ENCODE measurements at places on chromosomes 13 and 19.
A peak's percentile ranks its signal among the peaks of the same experiment; 100 is the strongest.

DNA sequence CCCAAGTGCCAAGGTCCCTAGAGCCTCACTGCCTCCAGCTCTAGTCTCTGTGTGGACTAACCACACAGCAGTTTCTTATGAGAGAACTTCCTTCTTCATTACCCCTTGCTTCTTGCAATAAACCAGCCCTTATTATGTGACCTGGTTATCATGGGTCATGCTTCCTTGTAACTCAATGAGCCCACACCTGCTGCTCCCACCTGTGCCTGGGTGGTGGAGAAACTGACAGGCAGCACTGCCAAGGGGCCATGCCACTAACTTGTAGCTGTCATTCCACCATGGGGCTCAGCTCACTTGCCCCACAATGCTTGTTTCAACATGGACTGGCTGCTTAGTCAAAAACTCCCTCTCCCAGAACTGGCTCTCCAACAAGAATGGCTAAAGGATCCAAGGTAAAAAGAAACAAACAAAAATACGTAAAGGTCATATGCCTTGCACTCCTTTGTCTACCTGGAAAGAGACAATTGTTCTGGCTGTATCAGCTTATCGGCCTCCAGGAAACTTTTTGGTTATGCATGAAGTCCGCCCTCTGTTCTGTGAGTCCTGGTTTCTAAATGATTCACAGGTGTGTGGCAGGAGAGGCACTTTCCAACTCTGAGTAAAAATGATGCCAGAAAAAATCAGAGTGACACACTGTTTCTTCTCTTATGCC, 446.4 kb downstream of the COG6 start:
- DNase-seq: no peak

DNA sequence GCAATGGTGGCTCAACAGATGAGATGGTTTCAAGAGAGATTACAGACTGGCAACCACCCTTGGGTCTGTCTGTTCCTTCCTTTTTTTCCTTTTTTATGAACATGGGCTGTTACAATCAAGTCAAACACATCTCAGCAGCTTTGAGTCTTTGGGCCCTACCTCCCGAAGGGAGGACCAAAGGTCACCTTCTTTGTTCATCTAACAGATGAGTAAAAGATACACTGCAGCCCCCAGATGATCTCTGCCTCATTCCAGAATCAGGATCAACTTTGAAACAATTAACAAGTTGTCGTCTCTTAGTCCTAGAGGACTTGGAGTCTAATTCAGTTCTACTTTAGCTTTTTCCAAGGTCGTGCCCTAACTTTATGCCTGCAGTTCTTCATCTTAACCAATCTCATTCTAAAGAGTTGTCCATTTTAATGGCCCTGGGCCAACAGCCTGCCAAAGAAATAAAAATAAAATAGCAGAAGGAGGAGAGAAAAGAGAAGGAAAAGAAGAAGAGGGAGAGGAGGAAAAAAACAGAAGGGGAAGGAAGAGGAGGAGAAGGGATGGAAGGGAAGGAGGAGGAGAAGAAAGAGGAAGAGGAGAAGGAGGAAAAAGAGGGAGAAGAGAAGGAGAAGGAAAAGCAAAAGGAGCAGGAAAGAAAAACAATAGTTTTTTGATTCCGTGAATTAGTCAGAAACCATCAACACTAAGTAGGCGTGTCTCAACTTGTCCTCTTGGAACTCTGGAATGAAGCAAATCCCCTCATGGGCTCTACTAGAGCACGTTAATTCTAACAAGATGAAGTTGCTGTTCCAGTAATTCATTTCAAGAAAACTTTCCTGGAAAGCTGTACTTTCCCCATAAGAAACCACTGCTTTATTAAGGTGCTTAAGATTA, 281.2 kb downstream of the FOXO1 start:
- no peak for DNase-seq

GRCh38 chr13:48510698-48511097, 22.2 kb downstream of the RCBTB2 start:
- DNase-seq: no peak

DNA sequence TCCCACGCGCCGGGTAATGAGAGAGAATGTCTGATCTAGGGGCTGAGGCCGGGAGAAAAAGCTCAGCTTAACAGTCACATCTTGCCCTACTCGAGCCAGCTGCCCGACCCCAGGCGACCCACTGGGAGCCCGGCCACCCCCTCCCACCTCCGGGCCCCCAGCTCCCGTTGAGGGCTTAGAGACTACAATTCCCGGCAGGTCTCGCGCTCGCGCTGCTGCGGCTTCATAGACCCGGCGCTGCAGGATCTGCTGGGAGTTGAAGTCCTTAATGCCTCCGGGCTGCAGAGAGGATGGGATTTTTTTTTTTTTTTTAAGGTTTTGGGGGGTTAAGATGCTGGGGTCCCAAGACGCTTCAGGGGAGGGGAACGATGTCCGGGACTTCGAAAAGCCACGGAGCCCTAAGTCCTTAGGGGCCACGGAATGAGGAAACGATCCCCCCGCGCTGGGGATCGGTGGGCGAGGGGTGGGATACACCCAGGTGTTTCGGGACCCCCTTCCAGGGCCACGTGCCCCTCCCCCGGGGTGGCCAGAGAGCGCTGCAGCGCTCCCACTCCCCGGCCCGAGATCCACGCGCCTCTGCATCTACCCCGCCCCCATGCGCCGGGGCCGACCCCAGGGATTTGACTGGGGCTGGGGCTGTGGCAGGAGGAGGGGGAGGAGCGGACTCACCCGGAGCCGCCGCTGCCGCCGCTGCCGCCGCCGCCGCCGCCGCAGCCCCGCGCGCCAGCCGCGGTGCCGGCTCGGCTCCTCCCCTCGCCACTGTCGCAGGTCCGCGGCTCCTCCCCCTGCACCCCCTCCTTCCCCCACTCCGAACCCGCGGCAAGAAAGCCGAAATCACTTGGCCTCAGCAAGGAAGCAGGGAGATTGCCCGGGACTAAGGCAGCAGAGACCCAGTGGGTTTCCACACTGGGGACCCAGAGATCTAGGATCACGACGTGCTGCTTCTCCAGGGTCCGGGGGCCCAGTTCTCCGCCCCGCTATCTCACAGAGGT, at the start of gene SYT3:
TSS of gene SYT3 (minus strand) at position 761 of the 992 bp plus-strand sequence. CDS start 2,470 bp downstream, outside the sequence.
- peak; percentile 73 for DNase-seq

- peak; percentile 73 for DNase-seq
These were observed 14.9 kb downstream of the ARID3A start for GRCh38 chr19:940591-941291.

- no peak for DNase-seq
These were observed 27.4 kb downstream of the PRAM1 start for GRCh38 chr19:8475005-8475404.

All from left cardiac atrium (tissue), 4 donors.